ENCODE measurements at places on chromosomes 13 and 19.

DNA sequence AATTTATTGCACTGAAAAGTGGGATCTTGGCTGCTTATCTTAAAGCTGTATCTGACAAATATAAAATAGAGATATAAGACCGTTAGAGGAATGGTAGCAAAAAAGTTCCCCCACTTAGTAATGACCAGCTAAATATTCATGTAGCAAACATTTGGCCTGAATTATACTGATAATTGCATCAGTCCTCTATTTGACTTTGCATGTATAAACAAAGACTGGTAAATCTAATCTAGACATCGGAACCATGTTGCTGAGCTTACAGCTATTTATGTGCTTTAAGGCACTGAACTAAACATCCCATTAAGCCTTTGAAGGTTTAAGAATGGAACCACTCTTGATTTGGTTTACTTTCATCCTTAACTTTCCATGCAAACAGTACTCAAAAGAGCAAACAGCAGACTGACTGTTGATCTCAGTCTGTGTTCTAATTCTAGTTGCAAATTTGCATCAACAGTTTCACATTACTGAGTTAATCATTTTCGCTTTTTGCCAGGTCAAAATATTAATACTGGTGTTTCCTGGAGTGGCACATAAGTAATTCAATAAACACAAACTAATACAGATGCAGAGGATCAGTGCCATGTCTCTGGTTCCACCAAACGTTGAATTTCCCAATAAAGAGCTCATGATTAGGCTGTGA, 203.5 kb upstream of the HTR2A start:
- DNase-seq: no peak

- DNase-seq: peak; percentile 41
These were observed at the start of gene SERP2 for GRCh38 chr13:44373601-44374347. TSS of gene SERP2 (plus strand) at chr13:44373824. CDS start at chr13:44374026, 202 bp downstream.

GRCh38 chr19:16375157-16375935, 50.7 kb downstream of the KLF2 start:
- no peak for DNase-seq

- no peak for DNase-seq
These were observed 437.5 kb downstream of the FGF9 start for GRCh38 chr13:22108283-22108942.

DNA sequence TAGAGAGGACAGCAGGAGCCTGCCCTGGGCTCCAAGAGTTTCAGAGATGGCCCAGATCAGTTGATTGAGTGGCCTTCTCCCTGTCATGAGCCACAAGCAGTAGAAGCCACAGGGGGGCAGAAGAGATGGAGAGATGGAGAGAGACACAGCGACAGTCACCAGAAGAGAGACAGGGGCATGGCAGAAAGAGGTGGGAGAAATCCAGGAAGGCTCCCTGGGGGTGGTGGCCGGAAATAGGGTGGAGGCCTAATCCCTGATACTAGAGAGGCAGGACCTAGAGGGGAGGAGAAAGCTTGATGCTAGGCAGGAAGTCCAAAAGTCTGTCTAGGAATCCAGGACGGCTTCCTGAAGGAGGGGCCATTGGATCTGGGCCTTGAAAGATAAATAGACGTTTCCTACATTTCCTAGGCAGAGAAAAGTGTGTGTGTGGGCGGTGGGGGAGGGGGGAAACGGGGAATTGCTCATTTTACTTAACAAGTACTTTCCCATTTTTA, 9.6 kb upstream of the TPM4 start:
- no peak for DNase-seq

- DNase-seq: no peak
These were observed 157.8 kb downstream of the TNFSF13B start for GRCh38 chr13:108427355-108427754.

DNA sequence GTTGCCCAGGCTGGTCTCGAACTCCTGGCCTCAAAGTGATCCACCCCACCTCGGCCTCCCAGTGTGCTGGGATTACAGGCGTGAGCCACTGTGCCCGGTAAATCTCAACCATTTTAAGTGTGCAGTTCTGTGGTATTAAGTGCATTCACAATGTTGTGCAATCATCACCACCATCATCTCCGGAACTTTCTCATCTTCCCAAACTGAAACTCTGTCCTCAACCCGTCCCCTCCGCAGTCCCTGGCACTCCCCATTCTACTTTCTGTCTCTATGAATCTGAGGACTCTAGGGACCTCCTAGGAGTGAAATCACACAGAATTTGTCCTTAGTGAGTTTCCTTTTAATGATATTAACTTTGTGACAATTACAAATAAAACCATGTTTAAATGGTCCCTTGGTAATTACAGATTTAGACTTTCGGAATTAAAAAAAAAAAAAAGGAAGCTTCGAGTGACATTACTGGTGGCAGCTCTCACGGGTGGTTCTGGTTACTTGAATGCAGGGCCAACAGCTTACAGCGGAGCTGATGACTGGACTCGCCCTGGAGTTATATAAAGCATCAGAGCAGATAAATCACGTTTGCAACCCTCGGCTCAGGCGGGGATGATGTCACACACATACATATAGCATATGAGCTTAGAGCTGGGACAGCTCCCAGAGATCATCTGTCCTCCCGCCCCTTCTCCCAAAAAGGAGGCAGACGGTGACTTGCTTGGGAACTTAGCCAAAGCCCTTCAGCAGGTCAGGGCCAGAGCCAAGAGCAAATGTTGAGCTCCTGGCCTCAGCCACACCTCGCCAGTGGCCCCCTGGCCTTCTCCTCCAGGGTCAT, 89.8 kb downstream of the ZNF557 start:
- DNase-seq: no peak

GRCh38 chr19:3586707-3587346, 1.5 kb downstream of the GIPC3 start:
- DNase-seq: no peak

- DNase-seq: no peak
These were observed 2.4 kb downstream of the MEDAG start for GRCh38 chr13:30908416-30908980.

- no peak for DNase-seq
These were observed 4.5 kb upstream of the EPSTI1 start for GRCh38 chr13:42996584-42996983.

DNA sequence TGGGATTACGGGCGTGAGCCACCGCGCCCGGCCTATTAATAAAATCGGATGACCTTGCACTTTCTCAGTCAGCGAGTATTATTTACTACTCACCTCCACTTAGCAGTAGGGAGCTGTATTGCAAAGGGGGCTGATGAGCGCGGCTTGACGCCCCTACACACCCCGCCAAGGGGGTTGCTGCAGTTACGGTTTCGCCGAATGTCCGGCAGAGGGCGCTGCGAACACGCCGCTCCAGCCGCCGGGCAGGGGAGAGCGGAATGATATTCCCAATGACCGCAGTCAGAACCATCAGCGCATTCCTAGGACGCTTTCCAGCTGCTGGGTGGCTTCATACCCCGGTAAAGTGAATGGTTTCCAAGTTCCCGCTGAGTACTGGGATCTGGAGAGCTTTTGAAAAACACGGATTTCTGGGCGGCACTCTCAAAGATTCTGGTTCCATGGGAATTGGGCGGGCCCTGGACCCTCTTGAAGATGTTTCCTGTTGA, 30.0 kb upstream of the TPT1 start:
- DNase-seq: peak; percentile 75

DNA sequence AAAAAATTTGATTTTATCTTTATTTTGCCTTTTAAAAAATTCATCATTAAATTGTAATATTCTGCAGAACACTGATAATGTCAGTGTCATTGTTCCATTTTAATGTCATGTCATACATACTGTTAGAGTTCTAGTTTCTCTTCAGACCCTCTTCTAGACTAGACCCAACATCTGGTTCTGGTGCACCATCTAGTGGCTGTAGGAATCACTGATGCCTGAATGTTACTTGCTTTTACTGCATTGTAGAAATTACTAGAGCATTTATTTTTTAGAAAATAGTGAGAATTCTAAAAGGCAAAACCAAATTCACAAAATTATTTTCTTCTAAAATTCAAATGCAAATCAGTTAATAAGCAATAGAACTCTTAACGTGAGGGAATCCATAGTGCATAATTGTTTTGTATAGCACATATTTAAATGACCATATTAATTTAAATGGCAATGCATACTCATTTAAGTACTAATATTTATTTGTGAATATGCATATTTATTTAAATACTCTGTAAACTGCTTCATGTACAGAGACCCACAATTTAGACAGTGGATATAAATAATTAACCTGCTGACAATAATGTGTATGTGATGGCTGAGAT, 425.7 kb downstream of the KLF12 start:
- DNase-seq: peak; percentile 38

- DNase-seq: no peak
These were observed 21.0 kb upstream of the NDFIP2 start for GRCh38 chr13:79459906-79460305.

GRCh38 chr19:57016076-57016475, 103.7 kb upstream of the USP29 start:
- DNase-seq: no peak

All from neuronal stem cell (in vitro differentiated cells).